ENCODE measurements at places on chromosomes 2 and 18.

DNA sequence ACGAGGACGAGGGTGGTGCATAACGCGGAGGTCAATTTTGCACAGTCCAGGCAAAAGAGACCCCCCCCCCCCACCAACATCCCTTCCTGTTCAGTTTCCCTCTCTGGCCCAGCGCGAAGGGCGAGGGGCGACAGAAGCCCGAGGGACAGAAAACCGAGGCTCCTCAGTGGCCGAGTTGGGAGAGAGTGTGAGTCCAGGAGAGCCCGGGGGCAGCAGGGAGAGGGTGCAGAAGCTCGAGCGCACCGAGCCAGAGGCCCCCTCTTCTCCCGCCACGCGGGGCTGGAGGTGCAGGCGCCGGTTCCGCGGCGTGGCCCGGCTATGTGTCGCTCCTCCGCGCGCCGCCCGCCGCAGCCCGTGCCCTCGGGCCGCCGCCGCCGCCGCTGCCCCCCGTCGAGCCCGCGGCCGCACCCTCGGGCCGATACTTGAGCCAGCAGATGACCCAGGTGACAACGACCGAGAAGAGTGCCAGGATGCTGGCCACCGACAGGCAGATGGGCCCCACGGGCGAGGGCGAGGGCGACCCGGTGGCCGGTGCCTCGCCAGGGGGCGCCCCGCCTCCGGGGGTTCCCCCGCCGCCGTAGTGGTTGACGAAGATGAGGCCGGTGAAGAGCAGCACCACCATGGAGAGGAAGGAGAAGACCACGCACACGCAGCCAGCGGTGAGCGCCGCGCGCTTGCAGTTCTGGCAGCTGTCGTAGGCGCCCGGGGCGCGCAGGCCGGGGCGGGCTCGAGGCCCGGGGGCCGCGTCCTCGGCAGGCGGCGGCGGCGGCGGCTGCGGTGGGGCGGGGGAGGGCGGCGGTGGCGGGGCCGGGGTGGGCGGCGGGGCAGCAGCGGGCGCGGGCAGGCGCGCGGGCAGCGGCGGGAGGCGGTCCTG is 20.2 kb upstream of the PAX3 start:
- H3K4me1 ChIP-seq: no peaks in the 10 kb centered on the region
- H3K4me3 ChIP-seq: peak overlapping the region; percentile 87
- H3K27ac ChIP-seq: no peak overlapping the region
- peaks cover 54% of the 10 kb centered on the region for H3K27me3 ChIP-seq
- H3K36me3 ChIP-seq: no peaks in the 10 kb centered on the region

- H3K4me3 ChIP-seq: no peak overlapping the region
- H3K27me3 ChIP-seq: no peaks in the 10 kb centered on the region
- no peak overlapping the region for H3K27ac ChIP-seq
- DNase-seq: no peak
- H3K4me1 ChIP-seq: no peaks in the 10 kb centered on the region
Observed at GRCh38 chr2:36277881-36278523, 77.6 kb upstream of the CRIM1 start.

GRCh38 chr2:170679607-170680079 is 35.5 kb upstream of the SP5 start:
- H3K27me3 ChIP-seq: no peaks in the 10 kb centered on the region
- peak; percentile 38 for DNase-seq
- H3K4me3 ChIP-seq: peak overlapping the region; percentile 45
- peaks cover 6% of the 10 kb centered on the region for H3K4me1 ChIP-seq
- no peaks in the 10 kb centered on the region for H3K36me3 ChIP-seq
- H3K27ac ChIP-seq: peak overlapping the region; percentile 55

DNA sequence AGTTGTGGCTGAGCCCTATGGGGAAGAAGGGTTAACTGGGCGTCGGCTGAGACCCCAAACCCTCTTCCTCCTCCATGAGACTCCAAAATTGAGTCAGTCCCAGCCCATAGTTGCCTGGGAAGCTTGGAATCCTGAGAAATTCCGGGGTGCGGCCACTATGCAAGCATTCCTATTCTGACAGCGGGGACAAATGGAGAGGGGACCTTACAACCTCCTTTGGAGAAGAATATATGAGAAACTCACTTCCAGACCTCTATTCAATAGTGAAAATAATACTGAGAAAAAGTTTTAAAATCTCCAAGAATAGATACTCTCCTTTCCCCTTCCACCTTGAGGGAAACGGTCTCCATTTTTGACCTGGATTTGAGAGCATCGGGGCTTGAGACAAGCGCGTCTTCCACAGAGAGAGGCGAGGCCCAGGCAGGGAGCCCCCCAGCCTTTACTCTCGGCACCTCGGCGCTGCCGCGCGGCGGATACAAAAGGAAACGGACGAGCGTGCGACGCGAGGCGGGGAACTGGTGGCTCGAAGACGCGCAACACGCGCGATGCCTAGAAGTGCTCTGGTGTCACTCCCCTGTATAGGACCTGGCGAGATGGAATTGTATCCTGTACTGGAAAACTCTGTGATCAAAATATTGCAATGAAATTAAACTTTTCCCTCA is 11.1 kb downstream of the NR4A2 start:
- no peak for DNase-seq
- no peak overlapping the region for H3K27ac ChIP-seq
- H3K4me3 ChIP-seq: peak overlapping the region; percentile 58
- peaks cover 4% of the 10 kb centered on the region for H3K4me1 ChIP-seq
- peaks cover 2% of the 10 kb centered on the region for H3K36me3 ChIP-seq

GRCh38 chr2:43158259-43158880 is 68.0 kb downstream of the ZFP36L2 start:
- no peaks in the 10 kb centered on the region for H3K36me3 ChIP-seq
- DNase-seq: no peak
- no peak overlapping the region for H3K4me3 ChIP-seq
- no peaks in the 10 kb centered on the region for H3K27me3 ChIP-seq
- no peaks in the 10 kb centered on the region for H3K4me1 ChIP-seq

DNA sequence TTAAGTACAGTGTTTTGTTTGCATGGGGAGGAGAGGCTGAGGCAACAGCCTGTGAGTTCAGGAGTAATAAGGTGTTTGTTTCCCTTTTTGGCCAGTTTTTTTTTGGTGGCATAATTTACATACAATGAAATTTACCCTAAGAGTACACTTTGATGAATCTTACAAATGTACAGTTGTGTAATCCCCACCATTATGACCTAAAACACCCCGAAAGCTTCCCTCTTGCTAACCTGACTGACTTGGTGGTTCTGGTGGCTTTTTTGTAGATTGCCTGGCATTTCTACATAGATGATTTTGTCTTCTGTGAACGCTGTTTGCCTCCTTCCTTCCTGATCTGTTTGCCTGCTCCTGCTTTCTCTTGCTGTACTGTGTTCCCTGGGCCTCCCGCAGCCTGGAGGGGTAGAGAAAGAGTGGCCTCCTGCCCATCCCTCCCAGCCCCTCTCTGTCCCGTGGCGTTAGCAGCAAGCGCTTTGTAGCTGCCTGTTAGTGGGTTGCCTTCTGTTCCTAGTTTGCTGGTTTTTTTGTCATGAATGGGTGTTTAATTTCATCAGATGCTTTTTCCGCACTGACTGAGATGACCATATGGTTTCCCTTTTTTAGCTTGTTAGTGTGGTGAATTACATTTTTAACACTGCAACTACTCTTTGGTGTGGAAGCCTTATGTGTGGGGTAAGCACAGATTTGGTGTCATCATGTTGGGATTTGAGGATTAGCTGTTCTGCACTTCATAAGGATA is 32.1 kb downstream of the ASAP2 start:
- H3K4me3 ChIP-seq: no peak overlapping the region
- H3K4me1 ChIP-seq: no peaks in the 10 kb centered on the region
- no peak for DNase-seq

DNA sequence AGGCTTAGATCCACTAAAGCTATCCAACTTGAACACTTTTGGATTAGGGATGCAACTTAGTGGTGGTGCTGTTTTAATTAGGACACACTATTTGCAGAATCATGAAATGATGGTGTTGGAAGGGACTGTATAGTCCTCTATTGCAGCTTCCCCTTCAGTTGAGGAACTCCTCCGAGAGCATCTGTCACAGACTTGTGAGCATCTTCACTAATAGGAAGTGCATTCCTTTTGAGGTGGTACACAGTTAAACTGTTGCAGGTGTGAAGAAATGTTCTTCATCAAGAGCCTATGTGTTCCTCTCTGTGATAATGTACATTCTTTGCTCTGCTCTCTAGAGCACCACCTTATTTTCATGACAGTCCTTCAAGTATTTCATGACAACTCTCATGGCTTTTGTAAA is 197.4 kb downstream of the CAMKMT start:
- no peak for DNase-seq
- H3K4me1 ChIP-seq: no peaks in the 10 kb centered on the region
- H3K36me3 ChIP-seq: no peaks in the 10 kb centered on the region
- no peaks in the 10 kb centered on the region for H3K27me3 ChIP-seq
- H3K4me3 ChIP-seq: no peak overlapping the region
- no peak overlapping the region for H3K27ac ChIP-seq

DNA sequence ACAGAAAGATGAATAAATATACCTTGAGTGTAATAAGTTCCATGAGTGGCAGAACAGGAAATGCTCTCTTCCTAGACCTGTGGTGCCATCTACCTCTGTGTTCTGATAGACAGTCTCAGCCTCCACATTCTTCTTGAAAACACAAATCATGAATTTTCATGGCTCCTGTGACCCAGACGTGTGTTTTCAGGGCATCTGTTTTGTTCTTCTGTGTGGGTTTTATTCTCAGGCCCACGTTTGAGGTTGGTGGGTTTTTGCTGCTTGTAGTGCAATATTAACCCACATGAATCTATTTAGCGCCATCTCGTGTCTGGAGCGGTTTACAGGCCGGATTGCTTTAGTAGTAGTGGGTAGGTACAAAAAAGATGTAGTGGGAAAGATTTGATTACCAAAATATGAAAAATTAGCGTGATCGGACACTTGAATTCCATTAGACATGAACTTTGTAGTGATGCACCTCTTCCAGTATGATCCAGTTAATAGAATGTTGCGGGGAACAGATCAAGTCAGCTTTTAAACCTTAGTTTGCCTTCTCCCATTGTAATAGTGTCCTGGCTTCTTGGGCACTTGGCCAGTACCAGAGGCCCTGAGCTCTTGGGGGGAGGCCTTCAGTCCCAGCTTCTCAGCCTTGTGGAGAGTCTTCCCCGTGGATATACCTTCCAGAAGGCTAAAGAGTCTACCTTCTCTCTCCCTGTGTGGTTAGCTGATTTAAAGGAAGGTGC is 256.5 kb downstream of the TPGS2 start:
- H3K4me3 ChIP-seq: no peak overlapping the region
- no peaks in the 10 kb centered on the region for H3K4me1 ChIP-seq
- no peak overlapping the region for H3K27ac ChIP-seq
- no peaks in the 10 kb centered on the region for H3K27me3 ChIP-seq
- peaks cover under 1% of the 10 kb centered on the region for H3K36me3 ChIP-seq

DNA sequence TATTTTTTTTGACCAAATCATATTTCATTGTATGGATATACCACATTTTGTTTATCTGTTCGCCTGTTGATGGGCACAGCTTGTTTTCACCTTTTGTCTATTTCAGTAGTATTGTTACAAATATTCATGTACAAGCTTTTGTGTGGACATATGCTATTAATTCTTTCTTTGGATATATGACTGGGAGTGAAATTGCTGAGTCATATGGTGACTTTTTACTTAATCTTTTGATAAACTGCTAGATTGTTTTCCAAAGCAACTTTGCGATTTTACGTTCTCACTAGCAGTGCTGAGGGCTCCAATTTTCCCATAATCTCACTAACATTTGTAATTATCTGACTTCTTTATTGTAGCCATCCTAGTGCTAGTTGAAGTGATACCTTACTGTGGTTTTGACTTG is 112.4 kb downstream of the CD8B2 start:
- H3K36me3 ChIP-seq: peaks cover 19% of the 10 kb centered on the region
- no peak overlapping the region for H3K4me3 ChIP-seq
- DNase-seq: no peak
- H3K4me1 ChIP-seq: no peaks in the 10 kb centered on the region

- H3K27ac ChIP-seq: no peak overlapping the region
- H3K36me3 ChIP-seq: no peaks in the 10 kb centered on the region
- DNase-seq: peak; percentile 82
Observed at GRCh38 chr2:42974721-42975717, 182.6 kb upstream of the HAAO start.

DNA sequence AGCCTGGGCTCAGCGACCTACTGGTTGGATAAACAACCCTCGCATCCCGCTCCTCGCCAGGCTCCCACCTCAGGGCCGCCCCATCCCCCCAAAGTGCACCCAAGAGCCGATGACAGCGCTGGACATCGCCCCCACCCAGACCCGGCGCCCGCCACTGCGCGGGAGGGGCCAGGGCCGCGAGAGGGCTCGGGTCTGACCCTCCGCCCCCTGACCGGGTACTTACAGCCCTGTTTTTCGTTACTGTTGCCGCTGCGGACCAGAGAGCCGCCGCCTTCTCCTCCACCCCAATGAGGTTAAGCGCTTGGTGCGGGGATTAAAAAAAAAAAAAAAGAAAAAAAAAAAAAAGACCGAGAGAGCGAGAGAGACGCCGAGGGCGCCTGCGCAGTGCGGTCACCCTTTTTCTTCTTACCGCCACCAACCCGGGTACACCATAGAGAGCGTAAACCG is at the start of gene CLASP1:
CLASP1 (minus strand) TSS at position 314 of the 447 bp plus-strand sequence. CDS start 43,567 bp downstream, outside the sequence.
- H3K27ac ChIP-seq: peak within 1 kb of the TSS; percentile 77
- peak within 1 kb of the TSS; percentile 98 for H3K4me3 ChIP-seq
- H3K4me1 ChIP-seq: no peaks in the 10 kb centered on the region
- DNase-seq: no peak
- H3K27me3 ChIP-seq: no peaks in the 10 kb centered on the region

DNA sequence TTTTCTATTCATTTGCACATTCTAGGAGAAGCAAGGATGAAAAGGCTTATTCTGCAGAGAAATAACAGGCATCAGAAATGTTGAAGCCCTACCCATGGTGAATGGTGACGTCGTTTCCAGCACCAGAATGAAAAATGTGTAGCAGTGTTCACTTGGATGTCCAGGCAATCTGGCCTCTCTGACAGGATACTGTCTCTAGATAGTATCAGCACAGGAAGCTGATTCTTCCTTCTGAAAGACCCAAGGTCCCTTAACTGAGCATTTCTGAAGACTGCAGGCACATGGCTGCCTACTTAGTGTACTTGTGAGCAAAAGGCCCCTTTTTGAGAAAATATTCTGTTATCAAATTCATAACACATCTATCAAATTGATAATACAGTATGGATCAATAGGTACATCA is 234.1 kb downstream of the XIRP2 start:
- H3K27me3 ChIP-seq: no peaks in the 10 kb centered on the region
- no peak for DNase-seq
- no peaks in the 10 kb centered on the region for H3K4me1 ChIP-seq
- no peak overlapping the region for H3K4me3 ChIP-seq
- no peak overlapping the region for H3K27ac ChIP-seq

GRCh38 chr2:20674974-20675679 is 8.2 kb downstream of the GDF7 start:
- no peak for DNase-seq
- H3K36me3 ChIP-seq: peaks cover 2% of the 10 kb centered on the region
- no peak overlapping the region for H3K27ac ChIP-seq
- peak overlapping the region; percentile 52 for H3K4me3 ChIP-seq
- H3K4me1 ChIP-seq: peaks cover 4% of the 10 kb centered on the region

Measured in H9 (cell line).